ENCODE measurements at places on chromosomes 5 and 9.

- no peak for DNase-seq
Observed at GRCh38 chr5:171495122-171495700, 75.8 kb downstream of the FGF18 start.

DNA sequence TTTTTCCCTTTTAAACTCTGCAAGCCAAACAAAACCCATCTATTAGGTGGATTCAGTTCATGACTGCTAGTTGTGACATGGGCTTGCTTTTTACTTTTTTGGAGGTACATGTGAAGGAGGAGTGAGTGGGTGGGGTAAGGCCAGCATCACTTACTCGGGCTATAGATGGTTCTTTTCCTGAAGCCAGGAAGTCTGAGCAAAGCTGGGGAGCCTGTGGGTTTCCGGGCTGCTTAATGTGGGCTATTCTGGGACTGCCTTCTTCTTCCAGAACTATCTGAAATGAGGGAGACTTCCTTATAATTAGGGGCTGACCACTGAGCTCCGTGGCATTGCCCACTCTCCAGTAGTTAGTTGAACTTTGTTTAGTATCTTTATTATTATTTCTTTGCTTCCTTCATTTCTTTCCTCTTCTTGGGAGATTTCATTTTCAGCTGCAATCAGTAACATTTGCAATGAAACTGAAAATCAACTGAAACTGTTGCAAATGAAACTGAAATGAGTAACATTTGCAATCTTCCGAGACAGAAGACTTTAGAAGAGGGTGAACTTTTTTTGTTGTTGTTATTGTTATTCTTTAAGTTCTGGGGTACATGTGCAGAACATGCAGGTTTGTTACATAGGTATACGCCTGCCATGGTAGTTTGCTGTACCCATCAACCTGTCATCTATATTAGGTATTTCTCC lies 204.9 kb downstream of the LRRC70 start:
- DNase-seq, result peak; percentile 8

DNA sequence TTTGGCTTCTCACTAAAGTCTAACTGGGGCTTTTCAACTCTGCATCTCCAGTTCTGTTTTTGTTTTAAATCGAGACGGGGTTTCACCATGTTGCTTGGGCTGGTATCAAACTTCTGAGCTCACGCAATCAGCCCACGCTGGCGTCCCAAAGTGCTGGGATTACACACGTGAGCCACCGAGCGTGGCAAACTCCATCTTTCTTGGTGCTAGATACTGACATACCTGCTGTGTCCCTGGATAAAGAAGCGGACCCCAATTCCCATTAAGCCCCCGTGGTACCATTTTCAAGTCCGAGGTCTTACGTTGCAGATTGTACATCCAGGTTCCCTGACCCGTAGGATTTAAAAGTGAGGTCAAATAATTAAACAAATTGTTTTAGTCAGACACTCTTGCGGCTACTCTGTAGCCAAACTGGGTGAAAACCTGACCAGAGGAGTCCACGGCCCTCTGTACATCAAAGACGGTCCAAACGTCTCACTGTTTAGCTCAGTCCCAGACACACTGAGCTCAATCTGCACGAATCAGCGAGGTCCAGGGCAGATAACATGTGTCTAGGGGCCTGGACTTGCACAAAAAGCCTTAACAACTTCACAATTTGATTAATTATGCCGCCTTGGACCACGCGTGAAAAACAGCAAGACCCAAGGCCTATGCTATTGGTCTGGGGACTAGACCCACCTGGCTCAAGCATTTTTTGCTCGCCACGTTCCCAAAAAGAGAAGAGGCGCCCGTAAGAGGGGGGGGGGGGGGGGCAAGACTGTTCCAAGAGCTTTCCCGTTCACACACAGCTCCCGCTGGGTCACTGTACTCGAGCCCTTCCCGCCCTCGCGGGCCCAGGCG lies 727 bp upstream of the DNAJA1 start:
- peak; percentile 64 for DNase-seq

GRCh38 chr5:178331491-178331996 lies 98.9 kb upstream of the PHYKPL start:
- DNase-seq, result no peak

DNA sequence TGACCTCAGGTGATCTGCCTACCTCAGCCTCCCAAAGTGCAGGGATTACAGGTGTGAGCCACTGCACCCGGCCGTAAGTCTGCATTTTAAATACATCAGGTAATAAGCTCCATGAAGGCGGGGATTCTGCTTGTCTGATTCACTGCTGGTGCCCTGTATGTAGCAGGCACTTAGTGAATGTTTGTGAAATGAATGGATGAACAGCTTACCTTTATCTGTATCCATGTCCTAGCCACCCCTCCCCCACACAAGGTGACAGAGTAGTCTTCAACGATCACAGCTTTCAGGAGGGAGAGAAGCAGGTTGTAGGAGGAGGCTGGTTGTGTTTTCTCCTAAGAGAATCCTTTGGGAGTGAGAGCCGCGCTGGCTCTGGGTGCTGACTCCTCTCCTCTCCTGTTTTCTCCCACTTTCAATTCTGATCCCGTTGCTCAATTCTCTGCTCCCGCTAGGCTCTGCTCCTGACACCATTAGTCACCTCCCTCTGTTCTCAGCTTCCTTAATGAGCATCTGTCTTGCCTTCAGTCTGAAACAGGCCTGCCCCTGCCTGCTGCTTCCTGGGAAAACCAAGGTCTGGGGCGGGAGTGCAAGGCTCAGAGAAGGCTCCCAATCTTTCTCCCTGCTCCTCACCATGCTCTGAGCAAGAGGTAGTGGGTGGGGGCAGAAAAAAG lies 88.8 kb upstream of the CTNNA1 start:
- no peak for DNase-seq

GRCh38 chr5:107428303-107428813 lies 242.4 kb downstream of the EFNA5 start:
- DNase-seq, result peak; percentile 9

DNA sequence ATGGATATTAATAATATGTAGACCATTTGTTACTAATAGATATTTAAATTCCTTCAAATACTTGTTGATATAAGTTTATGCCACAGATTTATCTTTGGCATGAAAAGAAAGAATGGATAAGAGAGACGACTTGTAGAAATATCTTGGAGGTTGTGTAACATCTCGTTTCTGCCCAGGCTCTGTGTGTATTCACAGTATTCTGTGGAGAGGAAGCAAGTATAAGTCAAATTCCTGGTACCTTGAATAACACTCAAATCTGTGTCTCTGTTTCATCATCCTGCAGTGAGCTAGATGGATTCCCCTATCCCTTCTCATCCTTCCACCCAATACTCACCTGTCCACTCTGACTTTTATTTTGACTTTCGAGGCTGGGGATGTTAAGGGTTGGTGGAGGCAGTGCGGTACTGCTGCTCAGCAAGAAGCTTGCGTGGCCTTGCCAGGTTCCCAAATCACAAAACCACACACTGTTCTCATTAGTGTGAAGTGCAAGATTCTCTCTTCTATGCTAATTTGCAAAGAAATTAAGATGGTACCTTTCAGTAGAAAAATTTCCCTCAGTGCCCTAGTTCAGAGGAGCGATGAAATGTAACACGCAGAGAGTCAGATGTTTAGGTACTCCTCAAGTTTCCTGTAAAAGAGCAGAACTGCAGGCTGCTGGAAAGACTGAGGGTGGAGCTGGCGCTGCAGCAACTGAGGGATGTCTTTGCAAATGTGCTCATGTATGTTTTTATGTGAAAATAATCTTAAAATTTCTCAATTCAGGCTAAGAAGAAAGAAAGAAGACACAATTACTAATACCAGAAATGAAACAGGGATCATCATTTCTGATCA lies 42.6 kb upstream of the ANKRD18A start:
- DNase-seq, result peak; percentile 8

DNA sequence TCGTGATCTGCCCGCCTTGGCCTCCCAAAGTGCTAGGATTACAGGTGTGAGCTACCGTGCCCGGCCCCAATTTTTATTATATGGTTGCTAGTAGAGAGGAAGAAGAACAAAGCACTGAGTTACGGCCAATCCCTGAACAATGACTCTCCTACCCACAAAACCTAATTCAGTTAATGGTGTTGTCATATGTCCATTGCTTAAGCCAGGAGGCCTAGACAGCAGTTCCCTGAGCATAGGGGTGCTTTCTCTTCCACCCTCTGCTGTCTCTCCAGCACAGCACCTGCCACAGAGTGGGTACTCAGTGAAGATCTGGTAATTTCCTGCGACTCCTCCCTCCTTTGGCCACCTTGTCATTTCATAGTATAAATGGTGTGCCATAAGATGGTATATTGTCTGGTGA lies 21.4 kb upstream of the LTC4S start:
- DNase-seq, result peak; percentile 73

DNA sequence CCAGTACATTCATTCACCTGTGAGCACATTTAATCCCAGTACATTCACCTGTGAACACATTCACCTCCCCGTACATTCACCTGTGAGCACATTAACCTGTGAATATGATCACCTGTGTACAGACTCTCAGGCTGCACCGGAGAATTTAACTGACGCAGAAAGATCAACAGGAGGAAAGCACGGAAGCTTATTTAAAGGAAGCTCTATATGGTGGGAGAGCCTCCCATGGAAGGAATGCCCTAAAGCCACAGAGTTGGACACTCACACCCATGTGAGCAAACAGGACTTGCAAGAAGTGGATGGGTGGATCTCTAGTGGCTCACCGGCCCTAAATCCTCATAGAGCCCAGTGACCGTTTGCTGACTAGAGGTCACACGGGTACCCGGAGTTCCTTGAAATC lies 38.2 kb downstream of the TRIP13 start:
- no peak for DNase-seq

- peak; percentile 23 for DNase-seq
Observed at GRCh38 chr5:173452119-173452905, 124.1 kb upstream of the STC2 start.

GRCh38 chr5:172624996-172625964 lies 15.8 kb upstream of the NEURL1B start:
- no peak for DNase-seq

DNA sequence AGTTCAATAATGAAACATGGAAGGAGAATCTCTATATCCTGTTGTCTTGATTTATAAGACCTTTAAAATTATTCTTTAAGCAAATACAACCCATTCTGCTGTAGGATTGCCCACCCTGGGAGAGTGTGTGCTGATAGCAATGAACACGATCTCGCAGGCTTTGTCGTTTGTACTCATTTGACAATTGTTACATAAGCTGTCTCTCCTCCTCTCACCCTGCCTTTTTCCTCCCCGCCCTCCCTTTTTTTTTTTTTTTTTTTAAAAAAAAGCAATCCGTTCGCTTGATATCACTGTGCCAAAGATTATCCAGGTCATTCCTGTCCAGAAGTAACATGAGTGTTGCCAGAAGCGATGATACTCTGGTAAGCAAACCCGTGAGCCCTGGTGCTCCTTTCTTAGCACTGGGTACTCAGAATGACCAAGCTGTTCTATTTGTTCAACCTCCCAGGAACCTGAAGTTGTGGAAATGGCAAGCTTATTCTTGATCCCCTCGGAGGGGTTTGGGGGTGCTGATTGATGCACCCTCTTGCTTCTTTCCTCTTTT lies 82.7 kb upstream of the CTSL start:
- no peak for DNase-seq

DNA sequence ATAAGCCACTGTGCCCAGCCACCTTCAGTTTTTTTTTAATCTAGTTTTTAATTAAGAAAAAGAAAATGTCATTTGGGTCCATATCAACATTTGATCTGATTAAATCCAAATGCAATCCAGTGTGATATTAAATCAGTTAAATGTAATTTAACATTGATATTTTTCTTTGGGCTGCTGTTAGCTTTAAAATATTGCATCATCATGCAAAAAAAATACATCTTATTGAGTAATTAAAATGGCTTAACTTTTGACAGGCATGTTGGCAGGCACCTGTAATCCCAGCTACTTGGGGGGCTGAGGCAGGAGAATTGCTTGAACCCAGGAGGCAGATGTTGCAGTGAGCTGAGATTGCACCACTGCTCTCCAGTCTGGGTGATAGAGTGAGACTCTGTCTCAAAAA lies 22.7 kb upstream of the LRRC70 start:
- DNase-seq, result no peak

GRCh38 chr9:133725886-133726285 lies 12.3 kb downstream of the SARDH start:
- DNase-seq, result no peak

DNA sequence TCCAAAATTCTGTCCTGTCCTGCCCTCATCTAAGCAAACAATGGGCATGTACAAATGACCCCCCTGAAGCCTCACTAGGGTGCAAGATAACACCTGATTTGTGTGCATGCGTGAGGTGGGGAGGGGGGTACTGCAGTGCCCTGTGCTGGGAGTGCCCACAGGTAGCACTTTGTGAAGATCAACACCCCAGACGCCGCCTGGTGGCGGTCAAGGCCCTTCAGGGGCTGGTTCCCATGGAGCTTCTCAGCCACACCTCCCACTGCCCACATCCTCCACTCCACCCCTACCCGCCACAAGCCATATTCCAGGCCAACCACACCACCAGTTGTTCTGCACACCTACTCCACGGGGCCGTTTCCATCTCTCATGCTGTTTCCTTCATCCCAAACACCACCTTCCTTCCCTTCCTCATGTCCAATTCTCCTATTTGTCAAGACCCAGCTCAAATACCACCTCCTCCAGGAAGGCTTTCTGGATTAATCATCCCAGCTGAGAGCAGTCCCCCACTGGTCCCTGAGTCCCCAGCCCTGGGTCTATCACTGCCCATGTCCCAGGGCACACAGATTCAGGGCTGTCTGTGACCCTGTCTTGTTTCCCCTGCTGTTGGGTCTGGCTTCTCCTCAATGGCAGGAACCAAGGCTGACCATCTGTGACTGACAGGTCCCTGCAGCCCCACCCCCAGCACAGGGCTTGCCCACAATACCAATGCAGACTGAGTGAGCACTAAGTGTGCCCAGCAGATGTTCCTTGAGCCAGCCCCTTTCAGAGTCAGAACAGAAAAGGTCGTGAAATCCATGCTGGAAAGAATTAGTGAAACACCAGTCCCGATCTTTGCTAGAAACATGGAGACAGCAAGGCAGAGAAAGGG lies 178.4 kb downstream of the PAX5 start:
- peak; percentile 76 for DNase-seq

DNA sequence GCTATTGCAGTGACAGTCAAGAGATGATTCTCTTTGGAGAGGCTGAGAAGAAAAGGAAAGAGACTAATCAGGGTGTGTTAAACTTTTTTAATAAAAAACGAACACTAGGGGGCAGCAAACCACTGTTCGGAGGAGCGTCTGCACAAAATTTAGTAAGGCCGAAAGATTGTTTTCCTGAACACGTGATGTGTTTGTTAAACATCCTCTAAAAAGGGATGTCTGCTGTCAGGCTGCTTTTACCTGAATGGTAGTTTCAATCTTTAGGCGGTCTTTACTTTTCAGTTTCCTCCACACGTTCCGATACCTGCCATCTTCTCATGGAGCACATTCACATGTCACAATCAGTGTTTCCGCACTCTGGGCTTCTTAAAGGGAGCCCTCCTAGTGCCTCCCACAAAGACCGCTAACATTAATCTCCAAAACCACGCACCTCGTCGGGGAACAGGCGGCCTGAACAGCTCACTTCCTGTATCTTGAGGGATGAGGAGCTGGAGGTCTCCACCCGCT lies 125.2 kb downstream of the GPBP1 start:
- peak; percentile 89 for DNase-seq

- DNase-seq, result peak; percentile 58
Observed at GRCh38 chr9:77819657-77820056, 171.5 kb upstream of the GNA14 start.

GRCh38 chr5:31825518-31826068 lies 186.7 kb downstream of the PDZD2 start:
- DNase-seq, result peak; percentile 87

- DNase-seq, result peak; percentile 86
Observed at GRCh38 chr5:143124593-143124992, 278.9 kb downstream of the NR3C1 start.

GRCh38 chr5:30764704-30765103 lies 428.8 kb upstream of the CDH6 start:
- no peak for DNase-seq

GRCh38 chr5:61617039-61617438 lies 285.0 kb downstream of the ZSWIM6 start:
- DNase-seq, result peak; percentile 13

GRCh38 chr5:148333262-148333849 lies 2.0 kb upstream of the SPINK9 start:
- DNase-seq, result no peak

Measured in hematopoietic multipotent progenitor cell treated with erythropoietin and hydrocortisone succinate and interleukin-3 and kit ligand, for 4 days (in vitro differentiated cells).